ENCODE measurements at places on chromosomes 6 and 20.

- no peak for DNase-seq
Measured at GRCh38 chr6:19715167-19715551, 122.0 kb upstream of the ID4 start.

- DNase-seq: no peak
Measured at GRCh38 chr6:14857501-14857900, 388.4 kb upstream of the JARID2 start.

GRCh38 chr20:59082981-59083380 lies 40.4 kb upstream of the PRELID3B start:
- DNase-seq: no peak

DNA sequence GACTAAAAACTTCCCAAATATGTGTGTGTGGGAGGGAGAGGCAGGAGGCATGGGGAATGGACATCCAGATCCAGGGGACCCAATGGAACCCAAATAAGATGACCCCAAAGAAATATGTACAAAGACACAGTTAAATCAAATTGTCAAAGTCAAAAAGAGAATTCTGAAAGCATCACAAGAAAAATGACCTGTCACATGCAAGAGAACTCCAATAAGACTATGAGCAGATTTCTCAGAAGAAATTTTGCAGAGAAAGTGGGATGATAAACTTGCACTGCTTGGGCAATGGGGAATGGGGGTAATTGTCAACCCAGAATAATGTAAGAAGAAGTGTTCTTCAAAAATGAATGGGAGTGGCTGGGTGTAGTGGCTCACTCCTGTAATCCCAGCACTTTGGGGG lies 59.5 kb upstream of the PLN start:
- DNase-seq: no peak

DNA sequence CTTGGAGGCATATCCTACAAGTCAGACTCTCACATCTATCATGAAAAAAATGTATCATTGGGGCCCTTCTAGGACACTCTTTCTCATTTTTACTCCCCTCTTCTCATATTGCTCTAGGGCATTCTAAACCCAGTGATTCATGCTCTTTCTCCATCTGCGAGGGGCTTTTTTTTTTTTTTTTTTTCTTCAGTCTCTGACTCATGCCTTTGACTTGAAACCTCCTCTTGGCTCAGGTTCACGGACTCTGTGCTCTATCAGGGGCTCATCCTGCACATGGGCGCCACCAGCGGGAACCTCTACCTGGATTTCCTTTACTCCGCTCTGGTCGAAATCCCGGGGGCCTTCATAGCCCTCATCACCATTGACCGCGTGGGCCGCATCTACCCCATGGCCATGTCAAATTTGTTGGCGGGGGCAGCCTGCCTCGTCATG lies 17.8 kb downstream of the SLC22A1 start:
- peak; percentile 1 for DNase-seq

GRCh38 chr6:149974825-149975224 lies 11.1 kb downstream of the ULBP1 start:
- no peak for DNase-seq

DNA sequence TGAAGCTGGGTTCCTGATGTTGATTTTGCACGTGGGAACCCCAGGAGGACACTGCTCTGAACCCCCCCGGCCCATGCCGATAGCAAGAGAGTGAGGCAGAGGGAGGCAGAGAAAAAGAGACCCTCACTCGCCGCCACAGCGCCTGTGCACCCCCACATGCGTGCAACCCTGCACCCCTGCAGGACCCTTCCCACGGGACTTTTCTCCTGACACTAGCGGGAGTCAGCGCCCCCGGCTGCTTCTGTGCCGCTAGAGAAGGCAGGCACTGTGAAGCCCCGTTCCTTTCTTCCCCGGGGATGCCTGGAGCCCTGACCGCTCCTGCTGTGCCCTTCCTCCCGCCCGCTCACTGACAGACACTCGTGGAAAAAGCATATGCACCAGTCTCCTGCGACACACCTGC lies 67.4 kb downstream of the GMPR start:
- no peak for DNase-seq

- peak; percentile 64 for DNase-seq
Measured at GRCh38 chr6:130602151-130602770, 224.9 kb upstream of the SMLR1 start.

GRCh38 chr20:35084998-35085397 lies 7.6 kb downstream of the TRPC4AP start:
- no peak for DNase-seq

DNA sequence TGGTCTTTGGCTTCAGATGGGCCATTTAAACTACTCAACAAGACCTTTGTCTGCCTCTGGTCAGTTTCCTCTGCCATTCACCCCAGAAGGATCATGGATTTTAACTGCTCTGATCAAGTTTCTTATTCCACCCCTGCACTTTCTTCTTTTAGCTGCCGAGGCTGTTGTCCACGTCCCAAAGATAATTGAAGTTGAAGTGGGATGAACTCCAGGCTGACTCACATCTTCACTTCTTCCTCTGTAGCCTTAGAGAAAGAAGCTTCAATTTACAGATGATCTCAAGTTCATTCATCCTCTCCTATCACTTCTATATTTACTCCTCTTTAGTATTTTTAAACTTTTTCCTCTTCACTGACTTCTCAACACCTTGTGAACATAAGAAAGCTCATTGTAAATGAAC lies 651.6 kb downstream of the UTRN start:
- no peak for DNase-seq

GRCh38 chr6:65289491-65289890 lies 417.5 kb downstream of the EYS start:
- no peak for DNase-seq

DNA sequence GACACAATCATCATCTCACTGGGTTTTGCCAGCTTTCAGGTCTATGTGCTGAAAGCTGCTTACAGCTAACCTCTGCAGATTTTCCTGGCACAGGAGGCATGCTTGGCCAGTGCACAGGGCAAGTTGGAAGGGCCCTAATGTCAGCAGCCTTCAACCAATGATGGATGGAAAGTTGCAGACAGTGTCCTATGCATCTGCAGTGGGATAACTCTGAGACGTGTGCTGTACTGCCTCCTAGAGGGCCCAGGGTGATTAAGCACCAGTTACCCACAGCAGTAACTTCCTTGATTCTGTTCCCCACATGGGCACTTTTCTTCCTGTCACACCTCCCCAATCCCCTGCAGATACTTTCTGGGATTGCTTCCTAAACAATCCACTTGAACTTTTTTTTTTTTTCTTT lies 38.6 kb downstream of the OVOL2 start:
- no peak for DNase-seq

DNA sequence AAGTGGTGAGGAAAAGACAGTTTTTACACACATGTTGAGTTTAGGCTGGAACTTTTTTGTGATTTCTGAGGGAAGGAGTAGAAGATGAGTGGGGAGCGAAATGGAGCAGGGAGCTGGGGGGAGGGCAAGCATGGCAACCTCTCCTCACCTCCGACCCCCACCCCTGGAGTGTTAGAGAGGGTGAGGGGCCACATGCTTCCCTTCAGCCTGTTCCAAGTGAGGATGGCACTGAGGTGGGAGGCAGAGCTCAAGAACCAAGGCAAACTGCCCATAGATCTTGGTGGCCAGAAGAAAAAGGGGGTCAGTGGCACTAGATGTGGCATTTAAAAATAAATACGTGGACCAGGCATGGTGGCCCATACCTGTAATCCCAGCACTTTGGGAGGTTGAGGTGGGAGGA lies 4.8 kb downstream of the TTBK1 start:
- no peak for DNase-seq

GRCh38 chr6:100307561-100307960 lies 157.2 kb downstream of the SIM1 start:
- DNase-seq: no peak

DNA sequence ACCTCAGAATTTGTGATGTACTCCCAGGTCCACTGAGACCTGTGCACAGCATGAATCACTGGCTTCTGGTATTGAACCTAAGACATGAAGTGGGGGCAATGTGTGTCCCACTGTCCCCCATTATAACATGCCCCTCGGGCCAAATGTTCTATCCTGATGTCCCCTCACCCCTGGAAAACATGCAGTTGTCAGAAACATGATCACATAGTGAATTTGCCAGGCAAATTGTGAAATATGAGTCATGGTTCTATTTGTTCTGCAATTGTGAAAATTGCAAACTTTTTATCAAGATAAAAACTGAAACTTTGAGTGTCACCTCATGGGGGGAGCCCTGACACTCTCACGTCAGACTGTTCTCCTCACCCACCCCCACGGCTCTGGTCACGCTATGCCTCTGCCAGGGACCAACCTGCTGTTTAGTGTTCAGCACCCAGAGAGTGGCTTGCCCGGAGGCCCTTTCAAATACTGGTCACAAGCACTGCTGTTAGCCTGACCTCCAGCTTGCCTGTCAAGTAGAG lies 305.3 kb downstream of the CLIC5 start:
- DNase-seq: no peak

DNA sequence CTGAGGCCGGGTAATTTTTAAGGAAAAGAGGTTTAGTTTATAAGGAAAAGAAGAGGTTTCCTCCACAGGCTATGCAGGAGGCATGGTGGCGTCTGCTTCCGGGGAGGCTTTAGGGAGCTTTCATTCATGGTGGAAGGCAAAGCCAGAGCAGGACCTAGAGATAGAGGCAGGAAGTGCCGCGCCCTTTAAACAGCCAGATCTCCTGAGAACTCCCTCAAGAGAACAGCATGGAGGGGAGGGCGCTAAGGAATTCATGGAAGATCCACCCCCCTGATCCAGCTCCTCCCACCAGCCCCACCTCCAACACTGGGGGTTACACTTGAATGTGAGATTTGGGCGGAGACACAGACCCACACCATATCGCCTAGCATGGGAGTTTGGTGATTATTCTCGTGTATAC lies 13.9 kb upstream of the DACT2 start:
- DNase-seq: no peak

- DNase-seq: no peak
Measured at GRCh38 chr6:25612666-25613065, 39.3 kb upstream of the SCGN start.

DNA sequence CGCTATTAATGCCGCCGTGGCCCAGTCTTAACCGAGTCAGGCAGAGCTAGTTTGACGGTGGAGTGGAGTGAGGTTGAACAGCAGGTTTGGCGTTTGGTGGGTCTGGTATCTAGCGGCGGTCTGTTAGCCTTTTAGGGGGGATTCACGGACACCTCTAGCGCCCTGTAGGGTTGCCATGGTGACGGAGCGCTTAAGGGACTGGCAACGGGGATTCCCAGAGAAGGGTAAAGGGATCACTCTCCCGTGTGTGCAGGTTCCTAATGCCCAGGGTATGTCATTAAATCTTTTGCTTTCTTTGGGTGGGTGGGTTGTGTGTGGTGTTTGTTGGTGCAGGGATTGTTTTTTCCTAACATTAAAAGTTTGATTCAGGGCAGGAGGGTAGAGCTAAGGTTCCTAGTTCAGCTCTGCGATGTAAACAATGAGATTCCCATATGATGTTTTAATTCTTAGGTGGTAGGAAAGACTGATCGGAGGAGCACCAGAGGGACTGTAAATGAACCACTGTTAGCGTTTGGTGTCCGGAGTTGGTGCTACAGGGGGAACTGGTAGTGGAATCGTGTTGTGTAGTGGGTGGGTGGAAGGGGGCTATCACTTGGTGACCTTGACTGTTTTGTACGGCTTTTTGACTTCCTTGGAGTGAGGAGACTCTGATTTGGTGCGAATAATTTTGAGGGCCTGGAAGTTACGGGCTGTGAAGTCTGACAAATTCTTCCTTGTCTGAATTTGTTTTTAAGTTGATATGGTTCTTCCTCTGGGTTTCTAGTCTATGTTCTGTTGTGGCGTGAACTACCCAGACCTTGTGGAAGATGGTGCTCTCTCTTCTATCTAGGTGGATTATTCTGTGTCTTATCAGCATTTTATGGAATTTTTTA lies 5.0 kb downstream of the BRD2 start:
- no peak for DNase-seq

DNA sequence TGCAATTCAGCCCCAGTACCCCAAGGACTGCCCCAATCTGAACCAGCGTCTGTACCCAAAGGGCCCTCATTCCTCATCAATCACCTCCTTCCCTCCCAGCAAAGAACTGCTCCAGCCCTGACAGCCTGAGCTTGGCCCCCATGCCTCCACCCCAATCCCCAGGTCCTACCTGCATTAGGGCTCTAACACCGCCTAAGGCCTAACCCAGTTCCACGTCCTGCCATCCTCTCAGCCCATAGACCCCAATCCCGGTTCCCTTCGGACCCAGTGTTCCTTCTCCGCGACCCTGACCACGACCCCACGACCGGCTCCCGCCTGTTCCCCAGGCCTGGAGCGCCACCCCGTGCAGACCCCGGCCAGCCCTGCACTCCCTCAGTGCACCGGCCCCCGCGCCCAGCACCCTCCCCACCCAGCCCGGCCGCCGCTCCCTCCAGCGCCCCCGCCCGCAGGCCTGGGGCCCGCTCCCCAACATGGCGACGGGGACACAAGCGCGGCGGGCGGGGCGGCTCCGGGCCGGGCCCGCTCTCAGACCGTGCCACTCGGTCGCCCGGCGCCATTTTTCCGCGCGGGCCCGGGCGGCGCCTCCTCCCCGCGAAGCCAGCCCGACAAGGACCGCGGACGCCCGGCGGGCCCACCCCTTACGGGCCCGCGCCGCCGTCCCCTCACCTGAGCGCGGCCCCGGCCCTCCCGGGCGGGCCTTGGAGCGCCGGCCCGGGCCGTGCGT lies 483 bp downstream of the NCOA6 start:
- peak; percentile 41 for DNase-seq

DNA sequence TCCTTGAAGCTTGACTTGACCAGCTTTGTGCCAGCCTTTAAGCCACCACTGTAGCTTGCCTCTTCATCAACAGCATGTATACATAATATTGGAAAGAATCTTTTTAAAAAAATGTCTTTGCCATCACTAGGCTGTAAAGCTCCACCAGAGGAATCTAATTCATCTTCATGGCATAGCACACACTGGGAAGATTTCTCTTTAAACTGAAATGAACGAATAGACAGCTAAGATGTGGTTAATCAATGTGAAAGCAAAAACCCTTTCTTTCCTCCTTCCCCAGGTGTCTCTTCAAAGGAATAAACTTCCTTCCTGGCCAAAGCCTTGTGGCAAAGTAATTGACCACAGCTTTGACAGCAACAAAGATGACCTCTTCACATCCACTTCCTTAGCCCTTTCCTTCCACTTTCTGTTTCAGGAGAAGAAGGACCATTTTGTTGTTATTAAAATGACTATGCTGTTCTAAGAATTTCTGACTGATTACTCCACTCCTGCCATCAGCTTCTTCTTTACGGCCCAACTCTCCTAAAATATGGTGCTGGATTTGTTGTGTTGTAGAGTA lies 428.7 kb upstream of the SOX4 start:
- DNase-seq: no peak

DNA sequence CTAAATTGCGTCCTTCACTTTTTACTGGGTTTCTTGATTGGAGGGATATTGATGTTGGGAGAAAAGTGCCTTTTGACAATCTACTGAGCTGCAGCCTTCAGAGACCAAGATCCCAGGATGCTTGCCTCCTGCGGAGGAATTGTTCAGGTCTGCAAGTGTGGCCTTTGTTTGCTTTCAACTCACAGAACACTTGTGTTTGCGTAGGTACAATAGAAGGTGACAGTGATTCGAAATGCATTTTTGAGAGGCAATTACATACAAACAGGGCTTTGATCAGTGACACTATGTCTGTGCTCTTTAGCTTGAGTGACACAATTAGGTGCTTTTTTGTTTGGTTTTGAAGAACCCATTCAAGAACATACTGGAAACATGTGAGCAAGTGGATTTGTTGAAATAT lies 600.6 kb downstream of the QKI start:
- DNase-seq: no peak

Data from LoVo (cell line).